Activated CD4-positive, alpha-beta memory T cell treated with anti-CD3 and anti-CD28 coated beads for 36 hours (primary cell): ENCODE measurements at places on chromosomes 12 and 14. TPM values are rescaled to one million over a fixed set of nuclear protein-coding genes. Genes with fewer than 3 reads are reported as not detected.

DNA sequence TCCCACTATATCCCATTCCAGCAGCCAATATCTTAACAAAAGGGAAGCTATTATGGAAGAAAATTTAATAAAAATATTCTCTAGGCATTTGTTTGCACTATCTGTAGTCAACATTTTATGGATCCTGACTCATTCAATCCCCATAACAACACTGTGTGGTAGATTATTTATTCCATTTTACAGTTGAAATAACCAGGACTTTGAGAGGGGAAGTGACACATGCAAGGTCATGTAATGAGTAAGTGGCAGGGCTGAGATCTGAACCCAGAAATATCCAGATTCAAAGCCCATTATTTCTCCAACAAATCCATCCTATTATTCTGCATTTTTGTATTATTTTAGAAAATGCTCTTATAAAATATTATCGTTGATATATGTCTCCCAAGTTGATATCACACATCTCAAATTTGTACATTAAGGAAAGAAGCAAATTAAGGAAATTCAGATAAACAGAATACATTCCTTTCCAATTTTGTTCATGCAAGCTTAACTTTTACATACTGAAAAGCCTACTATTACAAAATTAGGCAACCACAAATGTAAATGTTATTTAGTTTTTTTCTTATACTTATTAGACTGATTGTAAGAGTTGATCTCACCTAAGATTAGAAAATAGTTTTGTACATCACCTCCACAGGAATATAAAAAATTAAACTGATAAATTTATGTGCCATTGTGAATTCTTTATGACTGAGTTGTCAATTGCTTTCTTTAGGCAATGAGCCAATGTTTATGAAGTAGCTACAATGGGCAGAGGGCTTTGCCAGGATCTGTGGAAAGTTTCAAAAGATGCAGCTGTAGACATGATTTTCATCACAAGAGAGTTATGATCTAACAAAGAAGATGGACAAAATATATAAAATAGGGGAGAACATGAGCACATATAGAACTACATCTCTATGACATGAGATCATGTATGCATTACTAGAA lies 55.1 kb upstream of the E2F7 start:
- no peak for DNase-seq

DNA sequence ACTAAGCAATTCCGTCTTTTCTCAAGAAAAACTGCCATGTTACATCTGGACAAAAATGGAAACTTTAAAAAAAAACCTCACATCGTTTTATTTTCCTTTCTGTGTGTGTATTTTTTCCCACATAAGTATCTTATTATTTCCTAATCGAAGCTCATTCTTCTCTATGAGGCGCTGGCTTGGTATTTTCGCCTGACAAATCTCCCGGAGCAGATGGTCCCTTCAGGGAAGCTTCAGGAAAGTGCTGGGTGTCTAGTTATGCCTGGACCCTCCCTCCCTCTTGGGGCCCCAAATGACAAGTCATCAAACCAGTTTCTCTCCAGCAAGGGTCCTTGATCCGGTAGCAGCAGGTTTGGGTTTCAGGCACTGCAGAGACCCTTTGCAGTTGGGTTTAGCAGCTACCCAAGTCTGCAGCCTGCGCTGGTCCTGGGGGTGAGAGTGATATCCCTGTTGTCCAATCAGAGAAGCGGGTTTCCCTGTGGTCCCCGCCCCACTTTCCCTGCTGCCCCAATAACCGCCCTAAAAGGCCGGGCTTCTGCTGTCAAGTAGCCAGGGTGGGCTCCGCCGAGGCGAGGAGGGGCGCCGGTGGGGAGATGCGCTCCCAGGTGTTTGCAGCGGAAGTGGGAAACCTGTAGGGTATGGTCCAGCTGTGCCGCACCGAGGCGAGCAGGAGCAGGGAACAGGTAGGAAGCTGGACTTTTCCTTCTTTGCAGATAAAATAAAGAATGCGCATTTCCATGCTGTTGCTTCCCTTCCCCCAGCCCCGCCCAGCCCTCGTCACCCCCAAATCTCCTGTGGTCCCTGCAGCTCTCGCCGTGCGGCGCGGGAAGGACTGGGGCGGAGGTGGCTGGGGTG lies at the start of gene CNTN1:
CNTN1 (plus strand) TSS at position 527 of the 852 bp plus-strand sequence.
- DNase-seq, result no peak

The NEUROD4 gene
- not detected for total RNA-seq

GRCh38 chr12:124577986-124578385 lies 10.6 kb upstream of the NCOR2 start:
- DNase-seq, result no peak

- DNase-seq, result no peak
Observed at GRCh38 chr12:52243259-52243855, 10.3 kb downstream of the KRT7 start.
